ENCODE measurements at places on chromosomes 6 and 20. TPM values are rescaled to one million over a fixed set of nuclear protein-coding genes. Genes with fewer than 3 reads are reported as not detected.

The BPIFA1 gene
- not detected for polyA plus RNA-seq

GRCh38 chr20:44589537-44589936 is 7.2 kb downstream of the PKIG start:
- no peak for DNase-seq

GRCh38 chr6:89840538-89840937 is 10.9 kb downstream of the CASP8AP2 start:
- no peak for DNase-seq

The SLC35D3 gene
- not detected for polyA plus RNA-seq

DNA sequence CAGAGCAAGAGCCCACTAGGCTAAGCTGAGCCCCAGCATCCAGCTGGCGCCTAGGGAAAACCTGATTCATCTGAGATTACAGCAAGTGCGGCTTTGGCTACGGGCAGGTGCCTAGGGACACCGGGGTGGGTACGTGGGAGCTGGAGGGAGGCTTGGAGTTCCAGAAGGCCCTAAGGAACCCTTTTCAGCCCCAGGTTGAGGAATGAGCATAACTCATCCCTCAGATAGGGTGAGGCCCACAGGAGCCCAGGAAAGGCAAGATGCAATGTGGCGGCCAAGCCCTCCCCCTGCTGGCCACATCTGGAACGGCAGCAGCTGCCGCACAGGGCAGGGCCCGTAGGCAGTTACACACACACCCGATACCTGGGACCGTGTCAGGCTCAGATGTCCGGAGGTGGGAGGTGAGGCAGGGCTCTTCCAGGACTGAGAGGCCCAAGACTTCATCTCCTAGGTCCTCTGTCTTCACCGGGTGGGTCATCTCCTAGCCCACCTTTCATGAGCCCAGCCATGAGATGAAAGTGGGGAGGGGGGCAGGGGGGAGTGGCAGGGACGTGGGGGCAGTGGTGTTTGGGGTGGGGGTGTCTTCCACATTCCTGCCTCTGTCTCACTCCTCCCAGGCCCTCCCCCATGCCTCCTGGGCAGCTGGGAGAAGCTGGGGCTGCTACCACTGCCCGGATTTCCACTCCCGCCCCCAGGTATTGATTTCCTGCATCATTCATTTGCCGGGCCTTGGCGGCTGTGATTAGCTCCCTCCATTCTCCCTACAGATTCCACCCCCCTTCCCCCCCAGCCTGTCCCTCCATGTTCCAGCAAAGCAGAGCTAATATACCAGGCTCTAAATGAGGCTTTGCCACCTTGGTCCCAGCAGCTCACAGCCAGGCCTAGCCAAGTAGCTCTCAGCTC is 5.5 kb downstream of the MDGA1 start:
- DNase-seq, result peak; percentile 63

The GSS gene
- polyA plus RNA-seq, result 59.5 TPM

The SLC32A1 gene
- polyA plus RNA-seq, result 2.8 TPM
